ENCODE measurements at places on chromosomes 5 and 9. TPM values are rescaled to one million over a fixed set of nuclear protein-coding genes. Genes with fewer than 3 reads are reported as not detected.

Gene PCDH1
- total RNA-seq: 30.5 TPM

Gene FGD3
- 0.40 TPM for total RNA-seq

Gene FBP2
- total RNA-seq: not detected

Gene ANGPTL2
- total RNA-seq: 24.2 TPM

GRCh38 chr5:147517383-147517782, 7.5 kb upstream of the DPYSL3 start:
- no peaks in the 10 kb centered on the region for H3K36me3 ChIP-seq
- no peak overlapping the region for H3K27ac ChIP-seq
- no peaks in the 10 kb centered on the region for H3K4me1 ChIP-seq
- no peak overlapping the region for H3K4me3 ChIP-seq
- DNase-seq: no peak

Data from heart right ventricle (tissue), 16 donors.